Bronchial epithelial cell (primary cell): ENCODE measurements at places on chromosomes 11 and 22.

DNA sequence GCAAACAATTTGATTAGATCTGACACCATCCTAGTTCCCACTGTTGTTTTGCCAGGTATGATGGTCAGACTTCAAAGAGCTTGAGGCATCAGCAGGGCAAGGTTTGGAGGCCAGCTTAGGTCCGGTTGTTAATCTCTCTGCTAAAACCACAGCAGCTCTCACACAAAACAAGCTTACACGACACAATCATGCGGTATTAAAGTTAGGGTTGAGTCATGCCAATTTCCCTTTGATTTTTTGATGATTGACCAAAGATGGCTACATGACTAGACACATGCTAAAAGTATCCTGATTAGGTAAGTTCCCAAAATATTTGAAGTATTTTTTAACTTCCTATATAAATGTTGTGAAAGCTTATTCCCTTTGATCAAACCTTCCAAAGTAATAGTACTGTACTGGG is 145.9 kb downstream of the ELP4 start:
- DNase-seq, result peak; percentile 90

- DNase-seq, result no peak
Observed at GRCh38 chr22:41920271-41920976, 5.5 kb upstream of the SHISA8 start.

- no peak for DNase-seq
Observed at GRCh38 chr11:130625578-130626306, 177.3 kb downstream of the ADAMTS15 start.

DNA sequence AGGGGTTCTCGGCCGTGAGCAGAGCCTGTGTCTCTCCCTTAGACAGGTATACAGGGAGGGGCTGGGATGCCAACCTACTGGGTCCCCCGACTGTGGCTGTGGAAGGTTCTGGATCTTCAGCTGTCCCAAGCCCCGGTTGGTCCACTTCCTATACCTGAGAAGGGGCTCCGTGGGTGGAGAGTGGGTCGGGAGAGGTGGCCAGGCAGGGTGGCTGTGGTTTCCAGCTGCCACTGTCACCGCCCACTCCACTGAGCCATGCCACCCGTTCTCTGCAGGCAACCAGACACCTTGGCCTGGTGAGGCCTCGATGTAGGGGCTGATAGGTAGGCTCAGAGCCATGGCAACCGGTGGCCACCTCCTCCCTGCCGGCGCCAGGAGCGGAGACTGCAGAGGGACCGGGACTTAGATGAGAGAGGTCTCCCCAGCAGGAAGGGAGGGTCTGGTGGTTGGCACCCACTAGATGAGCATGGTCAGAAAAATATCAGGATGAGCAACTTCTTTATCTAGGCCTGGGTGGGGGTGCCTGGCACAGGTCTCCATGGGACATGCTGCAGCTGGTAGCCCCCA is 53.8 kb downstream of the TRIOBP start:
- no peak for DNase-seq

DNA sequence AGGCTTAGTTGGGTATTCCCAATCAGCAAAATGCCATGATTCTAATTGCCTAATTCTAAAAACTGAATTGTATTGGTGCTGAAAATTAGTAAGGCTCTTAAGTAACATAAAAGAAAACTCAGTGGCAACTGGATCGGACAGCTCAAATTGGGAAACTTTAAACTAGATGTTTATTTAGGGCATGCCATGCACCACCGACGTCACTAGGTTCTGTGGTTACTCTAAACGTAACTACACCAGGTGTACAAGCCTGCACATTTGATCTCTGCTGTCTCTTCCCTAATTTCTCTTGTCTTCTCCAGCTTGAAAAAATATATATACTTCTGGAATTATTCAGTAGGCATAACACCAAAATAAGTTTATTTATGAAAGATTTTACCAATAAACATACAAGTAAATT is 378.2 kb downstream of the DCDC1 start:
- DNase-seq, result no peak

DNA sequence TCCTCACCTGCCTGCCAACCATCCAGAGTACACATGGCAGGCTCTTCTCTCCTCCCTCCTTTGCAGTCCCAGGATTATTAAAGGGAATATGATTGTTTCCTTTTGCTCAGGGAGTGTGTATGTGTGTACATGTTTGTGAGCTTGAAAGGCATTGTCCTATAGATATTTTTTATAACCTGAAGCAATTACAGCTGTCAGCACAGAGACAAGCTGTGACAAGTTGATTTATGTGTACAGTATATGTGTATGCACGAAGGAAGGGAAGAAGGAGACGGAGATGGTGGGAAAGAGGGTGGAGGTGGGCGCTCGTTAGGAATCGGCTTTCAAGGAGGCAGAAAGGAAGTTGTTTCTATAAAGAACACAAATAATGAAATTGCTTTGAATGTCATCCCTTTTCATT is 537.0 kb downstream of the NTM start:
- peak; percentile 72 for DNase-seq

- DNase-seq, result no peak
Observed at GRCh38 chr11:22774716-22775115, 54.9 kb downstream of the SVIP start.
